NCI-H1092 (cell line): ENCODE measurements at places on chromosomes 2 and 18.

DNA sequence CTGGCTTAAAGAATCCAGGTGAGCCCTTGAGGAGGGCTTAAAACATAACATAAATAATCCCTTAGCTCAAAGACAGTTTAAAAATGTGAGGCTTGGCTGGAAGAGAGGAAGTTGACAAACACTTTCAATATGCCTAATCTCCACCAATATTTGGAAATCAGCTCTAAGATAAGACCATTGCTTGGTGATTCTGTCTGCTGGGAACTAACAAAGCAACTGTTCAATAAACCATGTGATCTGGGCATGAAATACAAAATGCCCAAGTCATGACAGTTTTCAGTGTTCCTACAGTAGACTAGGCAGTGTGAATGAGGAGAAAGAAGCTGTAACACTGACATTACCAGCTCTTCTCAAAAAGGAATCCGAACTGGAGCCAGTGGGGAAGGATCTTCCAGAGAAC lies 10.7 kb downstream of the MFF start:
- DNase-seq, result no peak

- no peak for DNase-seq
Measured at GRCh38 chr2:227013330-227013729, 150.7 kb downstream of the COL4A4 start.

DNA sequence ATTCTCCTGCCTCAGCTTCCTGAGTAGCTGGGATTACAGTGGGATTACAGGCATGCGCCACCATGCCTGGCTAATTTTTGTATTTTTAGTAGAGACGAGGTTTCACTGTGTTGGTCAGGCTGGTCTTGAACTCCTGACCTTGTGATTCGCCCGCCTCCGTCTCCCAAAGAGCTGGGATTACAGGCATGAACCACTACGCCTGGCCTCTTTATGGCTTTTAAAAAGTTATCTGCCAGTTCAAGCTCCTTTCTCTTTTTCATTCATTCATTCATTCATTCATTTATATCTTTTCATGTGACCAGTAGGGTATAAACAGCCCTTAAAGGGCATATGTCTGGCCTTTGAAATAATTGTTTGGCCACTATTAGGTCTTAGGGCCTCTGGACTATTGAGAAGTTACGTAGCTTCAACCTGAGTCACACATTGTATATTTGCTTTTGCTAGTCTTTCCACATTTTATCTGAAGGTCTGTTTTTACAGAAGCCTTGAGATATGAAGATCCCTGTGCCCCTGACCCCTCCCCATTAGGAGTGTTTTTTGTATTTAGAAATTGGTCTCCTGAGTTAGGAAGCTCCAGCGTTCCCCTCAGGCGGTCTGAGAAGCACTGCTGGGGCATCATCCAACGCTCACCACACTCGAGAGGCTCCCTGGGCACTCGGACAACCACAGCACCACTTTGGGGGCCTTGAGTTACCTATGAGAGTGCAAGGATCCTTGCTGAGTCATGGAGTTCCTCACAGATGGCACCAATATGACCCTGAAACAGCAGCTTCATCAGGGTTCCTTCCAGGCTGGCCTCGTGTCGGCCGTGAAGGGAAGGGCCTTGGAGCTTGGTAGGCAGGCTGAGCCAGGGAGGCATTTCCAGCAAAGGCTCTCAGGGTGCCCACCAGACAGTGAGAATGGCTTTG lies 21.8 kb downstream of the FZD5 start:
- DNase-seq, result no peak

DNA sequence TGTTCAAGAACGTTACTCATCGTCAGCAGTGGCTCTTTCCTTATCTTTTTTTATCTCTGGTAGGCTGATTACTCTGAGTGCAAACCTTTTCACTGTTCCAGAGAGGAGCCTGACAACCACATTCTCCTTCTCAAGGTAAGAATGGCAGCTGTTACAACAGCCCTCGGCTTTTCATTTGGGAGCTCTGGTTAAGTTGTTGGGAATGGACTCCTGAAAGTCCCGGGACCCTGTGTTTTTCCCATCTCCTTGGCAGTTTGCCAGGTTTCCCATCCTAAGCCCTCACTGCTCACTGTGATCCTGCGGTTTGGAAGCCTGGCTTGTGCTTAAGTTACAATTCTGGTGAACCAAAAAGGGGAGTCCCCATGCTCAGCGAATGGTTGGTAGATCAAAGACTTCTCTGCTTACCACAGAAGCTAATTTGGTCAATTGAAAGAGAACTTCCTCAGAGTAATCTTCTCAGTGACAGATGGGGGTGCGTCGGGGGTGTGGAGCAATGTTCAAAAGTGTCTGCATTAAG lies 122.3 kb downstream of the LYPD6B start:
- no peak for DNase-seq

DNA sequence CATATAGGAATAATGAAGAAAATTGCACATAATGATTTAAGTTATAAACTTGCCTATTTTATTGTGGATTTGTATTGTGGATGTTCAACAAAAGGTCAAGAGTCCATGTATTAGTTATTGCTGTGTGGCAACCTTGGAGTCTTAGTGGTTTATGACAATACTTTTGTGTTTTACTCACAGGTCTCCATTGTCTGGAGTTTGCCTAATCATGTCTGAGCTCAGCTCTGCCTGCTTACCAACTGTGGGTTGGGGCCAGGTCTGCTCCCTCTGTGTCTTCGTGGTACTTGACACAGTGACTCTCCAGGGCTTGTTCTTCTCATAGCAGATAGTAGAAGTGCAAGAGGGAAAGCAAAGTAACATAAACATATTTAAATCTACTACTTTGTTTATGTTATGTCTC lies 382.5 kb downstream of the CBLN2 start:
- peak; percentile 5 for DNase-seq

DNA sequence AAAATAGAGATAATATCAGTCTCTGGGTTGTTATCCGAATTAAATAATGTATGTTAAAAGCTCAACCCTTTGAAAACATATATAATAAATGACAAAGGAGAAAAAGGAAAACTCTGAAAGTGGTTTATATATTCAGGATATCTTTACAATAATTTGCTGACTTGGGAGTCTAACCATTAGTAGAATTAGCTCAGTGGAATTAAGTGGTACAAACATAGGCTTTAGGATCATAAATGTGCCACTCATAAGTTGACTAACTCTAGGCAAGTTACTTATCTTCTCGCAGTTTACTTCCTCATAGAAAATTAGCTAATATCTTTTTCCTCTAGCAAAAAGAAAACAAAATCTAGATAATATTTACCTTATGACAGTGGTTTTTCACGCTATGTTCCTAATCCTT lies 44.6 kb downstream of the HEATR5B start:
- no peak for DNase-seq

- DNase-seq, result no peak
Measured at GRCh38 chr2:81136296-81136695, 831.7 kb upstream of the LRRTM1 start.

DNA sequence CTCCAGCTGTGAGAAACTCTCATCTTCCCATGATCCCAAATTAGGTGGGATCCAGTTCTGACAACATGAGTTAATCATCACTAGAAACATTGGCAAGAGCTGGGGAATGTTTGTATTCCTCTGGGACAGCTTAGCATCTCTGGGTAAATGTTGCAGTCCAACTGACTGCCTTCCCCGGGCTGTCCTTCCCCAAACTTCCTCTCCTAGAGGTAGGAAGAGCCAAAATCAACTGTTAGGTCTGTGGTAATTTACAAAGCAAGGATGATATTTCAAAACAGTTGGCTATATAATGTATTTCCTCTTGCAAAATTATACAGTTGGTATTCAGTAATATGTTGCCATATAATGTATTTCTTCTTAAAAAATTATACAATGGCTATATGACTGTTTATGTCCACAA lies 148.5 kb downstream of the MGAT5 start:
- no peak for DNase-seq

DNA sequence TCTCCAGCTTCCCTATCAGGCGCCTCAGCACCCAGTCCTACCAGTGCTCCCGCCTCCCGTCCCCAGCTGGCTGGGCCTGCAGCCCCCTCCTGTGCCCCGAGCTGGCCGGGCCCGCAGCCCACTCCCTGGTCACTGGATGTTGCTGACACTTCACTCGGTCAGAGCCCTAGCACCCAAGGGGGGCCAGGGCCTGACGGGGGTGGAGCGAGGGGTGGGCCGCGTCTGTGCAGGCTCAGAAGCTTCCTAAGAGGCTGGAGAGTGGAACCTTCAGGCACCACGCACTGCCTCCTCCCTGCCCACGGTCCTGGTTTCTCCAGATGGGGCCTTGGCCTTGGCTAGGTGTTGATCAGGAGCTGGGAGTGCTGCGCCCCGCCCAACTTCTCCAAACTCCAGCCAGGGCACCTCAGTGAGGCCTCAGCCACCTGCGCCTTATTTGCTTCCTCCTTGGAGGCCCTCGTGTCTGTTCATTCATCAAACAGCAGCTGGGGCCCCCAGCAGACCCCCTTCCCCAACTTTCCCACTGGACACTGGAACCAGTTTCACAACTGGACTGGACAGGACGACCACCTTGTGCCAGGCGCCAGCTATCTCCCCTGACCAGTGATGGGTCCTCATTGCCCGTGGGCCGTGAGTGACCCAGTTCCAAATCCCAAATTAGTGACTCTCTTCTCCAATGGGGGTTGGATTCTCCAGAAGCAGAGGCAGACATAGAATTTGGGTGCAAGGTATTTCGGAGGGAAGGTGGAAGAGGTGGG lies 16.7 kb downstream of the CAPN10 start:
- DNase-seq, result no peak

GRCh38 chr2:71069376-71069775 lies 928 bp downstream of the NAGK start:
- DNase-seq, result no peak

DNA sequence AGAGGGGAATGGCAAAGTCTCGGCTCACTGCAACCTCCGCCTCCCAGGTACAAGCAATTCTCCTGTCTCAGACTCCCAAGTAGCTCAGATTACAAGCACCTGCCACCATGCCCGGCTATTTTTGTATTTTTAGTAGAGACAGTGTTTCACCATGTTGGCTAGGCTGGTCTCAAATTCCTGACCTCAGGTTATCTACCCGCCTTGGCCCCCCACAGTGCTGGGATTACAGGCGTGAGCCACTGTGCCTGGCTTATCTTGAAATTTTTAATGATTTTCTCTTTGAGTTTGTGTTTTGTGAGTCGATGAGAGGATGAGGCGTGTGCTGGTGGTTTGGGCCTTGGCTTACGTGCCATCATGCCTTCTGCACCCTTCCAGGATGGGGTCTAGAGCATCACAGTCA lies 101.3 kb upstream of the ST3GAL5 start:
- DNase-seq, result no peak

DNA sequence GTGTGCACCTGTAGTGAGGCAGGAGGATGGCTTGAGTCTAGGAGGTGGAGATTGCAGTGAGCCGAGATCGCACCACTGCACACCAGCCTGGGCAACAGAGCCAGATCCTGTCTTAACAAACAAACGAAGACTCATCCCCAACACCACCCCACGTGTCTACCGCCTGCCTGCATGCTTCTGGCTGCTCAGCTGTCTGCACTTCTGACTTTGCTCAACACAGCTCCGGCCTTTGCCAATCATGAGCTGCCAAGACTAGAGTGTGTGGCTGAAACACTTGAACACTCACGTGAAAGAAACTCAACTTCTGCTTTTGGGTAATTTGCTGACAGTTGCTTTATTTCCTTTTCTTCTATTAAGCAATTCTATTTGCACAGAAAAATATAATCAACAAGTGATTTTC lies 32.1 kb upstream of the SP3 start:
- no peak for DNase-seq

- no peak for DNase-seq
Measured at GRCh38 chr18:12741351-12741750, 38.5 kb downstream of the PSMG2 start.

DNA sequence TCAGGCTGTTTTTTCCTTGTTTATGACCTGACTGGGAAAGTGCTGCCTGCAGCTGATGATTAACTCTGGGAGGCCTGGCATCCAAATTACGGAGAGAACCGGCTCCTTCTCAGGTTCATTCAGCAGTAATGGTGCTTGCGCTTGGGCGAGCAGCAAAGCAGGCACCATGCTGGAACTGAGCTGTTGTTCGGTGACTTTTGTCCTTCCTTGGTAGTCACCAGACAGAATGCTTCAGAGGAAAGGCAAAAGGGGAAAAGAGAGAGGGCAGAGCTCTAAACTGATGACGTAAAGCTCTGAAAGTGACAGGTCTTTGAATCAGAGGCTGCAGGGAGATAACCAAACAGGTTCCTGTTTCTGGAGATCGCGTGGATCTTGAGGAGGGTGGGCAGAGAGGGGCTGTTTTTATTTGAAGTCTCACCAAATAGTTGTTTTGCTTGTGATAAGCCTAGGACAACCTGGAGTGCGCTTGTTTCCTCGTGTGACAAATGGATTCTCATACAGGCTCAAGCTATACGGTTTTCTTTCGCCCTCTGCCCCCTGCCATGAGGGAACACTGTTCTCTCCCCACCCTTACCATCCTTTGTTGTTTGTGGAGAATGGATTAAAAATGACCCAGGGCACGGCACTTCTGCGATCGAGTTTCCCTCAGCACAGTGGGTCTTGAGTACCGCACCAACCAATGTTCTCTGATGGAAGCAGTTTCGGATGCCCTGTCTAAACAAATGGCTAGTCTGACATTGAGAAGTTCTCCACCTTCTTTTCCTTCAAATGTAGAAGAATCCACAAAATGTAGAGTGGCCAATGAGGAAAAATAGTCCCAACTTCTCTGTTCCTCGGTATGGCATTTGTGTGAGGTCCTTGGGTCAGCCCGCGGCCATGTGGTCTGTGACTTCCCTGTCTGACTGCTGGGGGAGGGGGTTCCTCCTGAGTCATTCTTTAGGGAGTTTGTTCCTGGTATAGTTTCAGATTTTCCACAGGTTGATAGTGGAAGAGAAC lies 1.3 kb downstream of the RASGRP3 start:
- DNase-seq, result no peak

DNA sequence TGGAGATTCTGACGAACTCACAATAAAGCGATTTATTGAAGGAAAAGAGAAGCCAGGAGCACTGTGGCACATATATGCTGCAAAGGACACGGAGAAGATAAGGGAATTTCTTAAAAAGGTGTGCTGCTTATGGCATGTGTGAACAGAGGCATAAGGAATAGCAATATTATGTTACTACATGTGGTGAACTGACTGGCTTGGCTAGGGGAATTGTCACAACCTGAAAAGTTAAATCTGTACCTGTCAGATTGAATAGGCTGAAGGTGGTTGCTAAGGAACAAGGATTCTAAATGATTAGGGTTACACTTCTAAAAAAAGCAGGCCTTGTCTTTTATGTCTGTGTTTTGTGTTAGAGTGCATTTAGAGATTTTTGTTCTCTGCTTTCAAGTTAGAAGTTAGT lies 48.4 kb downstream of the KDM3A start:
- no peak for DNase-seq

DNA sequence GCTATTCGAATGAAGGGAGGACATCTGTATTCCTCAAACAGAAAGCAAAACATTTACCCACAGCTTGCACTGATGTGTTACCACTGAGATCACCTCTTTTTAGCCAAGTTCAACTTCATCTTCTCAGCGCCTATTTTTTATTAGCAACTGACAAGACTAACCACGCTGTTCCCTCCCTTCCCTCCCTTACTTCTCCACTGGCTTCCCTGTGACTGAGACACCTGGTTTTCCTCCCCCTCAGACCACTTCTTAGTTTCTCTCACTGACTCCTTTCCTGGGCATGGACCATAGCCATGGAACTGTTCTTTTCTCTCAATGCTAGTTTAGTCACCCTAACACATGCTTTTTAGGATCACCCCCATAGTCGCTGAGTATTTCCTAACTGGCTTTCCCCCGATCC lies 3.3 kb downstream of the L3MBTL4 start:
- no peak for DNase-seq
